Progenitor cell of endocrine pancreas (in vitro differentiated cells): ENCODE measurements at places on chromosomes 12 and 14. TPM values are rescaled to one million over a fixed set of nuclear protein-coding genes. Genes with fewer than 3 reads are reported as not detected.

GRCh38 chr12:122265476-122265875, 818 bp downstream of the VPS33A start:
- peak overlapping the region; percentile 100 for H3K27ac ChIP-seq
- peak overlapping the region; percentile 95 for H3K4me3 ChIP-seq
- peaks cover 4% of the 10 kb centered on the region for H3K4me1 ChIP-seq
- no peak for DNase-seq

DNA sequence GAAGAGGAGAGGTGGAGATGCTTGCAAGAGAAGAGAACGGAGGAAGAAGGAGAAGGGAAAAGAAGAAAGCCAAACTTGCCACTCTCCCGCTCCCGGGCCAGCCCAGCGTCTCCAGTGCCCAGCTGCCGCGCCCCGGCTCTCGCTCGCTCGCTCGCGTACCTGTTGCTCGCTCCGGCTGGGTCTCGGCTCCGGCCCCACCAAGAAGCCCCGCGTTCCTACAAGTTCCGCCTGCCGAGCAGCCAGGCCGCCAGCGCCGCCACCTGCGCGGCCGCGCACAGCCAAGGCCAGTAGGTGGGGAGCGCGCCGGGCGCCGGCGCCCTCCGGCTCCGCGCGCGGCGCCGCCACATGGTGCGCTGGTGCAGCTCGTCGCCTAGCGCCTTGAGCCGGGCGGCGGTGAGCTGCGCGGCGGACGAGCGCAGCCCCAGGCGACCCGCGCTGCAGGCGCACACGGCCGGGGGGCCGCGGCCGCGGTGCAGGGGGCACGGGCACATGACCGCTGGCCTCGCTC, 370 bp downstream of the HRK start:
- H3K27me3 ChIP-seq: peaks cover 68% of the 10 kb centered on the region
- H3K27ac ChIP-seq: peak overlapping the region; percentile 93
- peaks cover 31% of the 10 kb centered on the region for H3K4me1 ChIP-seq

DNA sequence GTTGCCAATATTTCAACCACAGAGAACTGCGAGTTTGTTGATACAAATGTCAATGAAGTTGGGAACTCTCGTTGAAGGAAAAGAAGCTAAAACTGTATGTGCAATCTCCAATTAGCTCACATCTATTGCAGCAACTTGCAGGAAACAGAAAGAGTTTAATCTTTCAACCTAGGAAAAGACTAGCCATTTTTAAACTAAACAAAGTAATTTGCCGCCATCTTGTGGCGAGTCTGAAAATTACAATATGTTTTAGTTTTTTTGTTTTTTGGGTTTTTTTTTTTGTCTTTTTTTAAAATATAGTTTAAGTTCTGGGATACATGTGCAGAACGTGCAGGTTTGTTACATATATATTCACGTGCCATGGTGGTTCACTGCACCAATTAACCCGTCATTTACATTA, 131.2 kb upstream of the FOXG1 start:
- peaks cover 3% of the 10 kb centered on the region for H3K36me3 ChIP-seq
- no peak overlapping the region for H3K4me3 ChIP-seq
- H3K27ac ChIP-seq: no peak overlapping the region
- H3K27me3 ChIP-seq: no peaks in the 10 kb centered on the region
- H3K4me1 ChIP-seq: peaks cover 4% of the 10 kb centered on the region
- no peak for DNase-seq

NKX2-1 gene
- total RNA-seq: 0.80 TPM in 1 of 2 replicates, not detected in the other

SPX gene
- total RNA-seq: 2.6 and 2.7 TPM in 2 replicates
